Inflammatory macrophage treated with lipopolysaccharide for 4 hours (primary cell): ENCODE measurements at places on chromosomes 2 and 18.

GRCh38 chr2:221380062-221380461 lies 192.0 kb downstream of the EPHA4 start:
- DNase-seq = no peak

- no peak for DNase-seq
Measured at GRCh38 chr2:8590938-8591337, 90.9 kb upstream of the ID2 start.

- no peak for DNase-seq
Measured at GRCh38 chr2:204479557-204479956, 65.7 kb upstream of the PARD3B start.

- DNase-seq = peak; percentile 27
Measured at GRCh38 chr2:126645211-126645618, 10.7 kb upstream of the GYPC start.

DNA sequence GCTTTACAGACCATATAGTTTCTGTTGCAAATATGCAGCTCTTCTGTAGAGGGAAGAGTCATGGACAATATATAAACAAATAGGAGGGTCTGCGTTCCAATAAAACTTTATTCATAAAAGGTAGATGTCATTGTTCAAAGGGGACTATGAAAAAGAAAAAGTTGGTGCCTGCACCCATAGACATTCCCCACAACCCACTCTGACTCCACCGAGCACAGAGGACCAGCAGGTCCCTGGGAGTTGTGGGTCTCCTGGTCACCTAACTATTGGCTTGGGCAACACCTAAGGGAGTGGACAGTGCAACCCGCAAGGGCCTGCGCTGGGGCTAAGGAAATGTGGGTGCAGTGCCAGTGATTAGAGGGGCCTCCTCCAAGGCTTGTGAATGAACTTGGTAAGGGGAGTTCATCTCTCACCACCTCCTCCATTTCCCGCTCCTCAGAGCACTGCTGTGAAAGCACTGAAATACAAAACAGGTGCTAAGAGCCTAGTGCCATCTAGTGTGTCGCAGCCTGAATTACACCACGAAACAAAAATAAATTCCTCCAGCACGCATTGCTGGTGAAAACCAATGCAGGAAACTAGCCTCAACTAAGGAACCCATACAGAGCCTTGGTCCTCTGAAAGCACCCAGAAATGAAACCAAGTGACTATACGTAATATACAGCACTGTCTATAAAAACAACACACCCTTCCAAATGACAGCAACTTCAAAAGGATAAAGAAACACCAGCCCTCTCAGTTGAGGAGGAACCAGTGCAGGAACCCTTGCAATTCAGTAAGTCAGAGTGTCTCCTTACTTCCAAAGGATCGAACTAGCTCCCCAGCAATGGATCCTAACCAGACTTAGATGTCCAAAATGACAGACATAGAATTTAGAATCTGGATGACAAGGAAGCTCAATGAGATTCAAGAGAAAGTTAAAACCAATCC lies 166.6 kb downstream of the RNF144A start:
- DNase-seq = peak; percentile 31

DNA sequence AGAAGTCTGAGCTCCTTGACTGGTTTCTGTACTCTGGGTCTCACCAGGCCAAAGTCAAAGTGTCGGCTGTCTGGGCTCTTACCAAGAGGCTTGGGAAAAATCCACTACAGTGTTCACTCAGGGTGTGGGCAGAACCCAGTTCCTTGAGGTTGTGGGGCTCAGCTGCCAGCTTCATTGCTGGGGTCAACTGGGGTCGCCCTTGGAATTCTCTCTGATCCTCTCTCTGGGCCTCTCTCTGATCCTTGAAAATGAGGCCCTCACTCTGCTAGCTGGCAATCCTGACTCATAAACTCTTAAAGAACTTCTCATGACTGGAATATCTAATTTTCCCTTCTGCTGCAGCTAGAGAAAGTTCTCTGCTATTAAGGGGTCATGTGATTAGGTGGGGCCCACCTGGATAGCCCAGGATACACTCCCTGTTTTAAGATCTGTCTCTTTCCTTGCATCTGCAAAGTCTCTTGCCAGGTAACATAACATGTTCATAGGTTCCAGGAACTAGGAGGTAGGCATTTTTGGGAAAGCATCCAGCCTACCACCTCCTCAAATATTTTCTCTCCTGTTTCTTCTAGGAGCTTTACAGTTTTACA lies 66.3 kb downstream of the SP110 start:
- no peak for DNase-seq

GRCh38 chr2:101361522-101361921 lies 25.8 kb downstream of the CREG2 start:
- peak; percentile 74 for DNase-seq

DNA sequence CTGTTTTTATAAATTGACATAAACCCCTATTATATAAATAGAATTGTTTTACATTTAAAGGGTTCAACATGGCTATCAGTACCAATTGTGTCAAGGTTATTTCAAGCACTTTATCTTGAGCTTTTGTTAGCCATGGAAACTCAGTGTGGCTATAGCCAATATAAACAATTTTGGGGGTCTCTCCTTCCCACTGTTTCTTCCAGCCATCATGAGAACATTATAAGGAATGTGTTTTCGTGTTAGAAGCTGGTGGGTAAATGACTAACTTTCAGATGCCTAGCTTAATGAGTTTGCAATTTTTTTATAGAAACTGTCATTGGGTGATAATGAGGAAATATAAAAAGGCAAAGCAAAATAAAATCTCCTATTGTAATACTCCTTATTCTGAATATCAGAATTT lies 153.5 kb upstream of the FOSL2 start:
- no peak for DNase-seq

DNA sequence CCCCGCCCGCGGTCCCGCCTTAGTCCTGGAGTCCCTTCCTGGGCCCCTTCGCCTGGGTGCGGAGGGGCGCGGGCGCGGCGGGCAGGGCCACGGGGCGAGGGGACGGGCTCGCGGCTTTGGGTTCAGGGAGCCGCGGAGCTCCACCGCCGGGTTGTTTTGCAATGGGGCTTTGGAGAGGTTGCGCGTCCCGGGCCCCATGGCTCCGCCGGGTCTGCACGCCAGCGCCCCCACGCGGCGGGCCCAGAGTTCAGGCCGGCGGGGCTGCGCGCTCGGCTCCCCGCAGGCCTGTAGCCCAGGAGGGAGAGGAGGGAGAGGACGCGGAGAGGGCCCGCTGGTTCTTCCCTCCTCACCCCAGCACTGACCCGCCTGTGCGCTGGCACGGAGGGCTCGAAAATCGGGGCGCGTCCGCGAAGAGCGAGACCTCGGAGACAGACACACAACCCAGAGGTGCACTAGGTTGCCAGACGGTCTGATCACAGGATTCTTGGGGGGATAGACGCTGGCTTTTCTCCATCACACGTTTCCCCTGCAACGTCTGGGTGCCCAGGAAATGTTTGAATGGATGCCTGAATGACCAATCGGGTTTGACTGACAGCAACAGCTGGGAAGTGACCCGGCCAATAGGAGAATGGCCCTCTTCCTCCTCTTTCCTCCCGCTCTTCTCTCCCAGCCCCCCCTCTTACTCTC lies 4.9 kb upstream of the SIX2 start:
- peak; percentile 35 for DNase-seq

- peak; percentile 49 for DNase-seq
Measured at GRCh38 chr18:63266888-63267790, 52.4 kb downstream of the BCL2 start.

- DNase-seq = no peak
Measured at GRCh38 chr2:85589181-85589580, 5.0 kb downstream of the VAMP5 start.

DNA sequence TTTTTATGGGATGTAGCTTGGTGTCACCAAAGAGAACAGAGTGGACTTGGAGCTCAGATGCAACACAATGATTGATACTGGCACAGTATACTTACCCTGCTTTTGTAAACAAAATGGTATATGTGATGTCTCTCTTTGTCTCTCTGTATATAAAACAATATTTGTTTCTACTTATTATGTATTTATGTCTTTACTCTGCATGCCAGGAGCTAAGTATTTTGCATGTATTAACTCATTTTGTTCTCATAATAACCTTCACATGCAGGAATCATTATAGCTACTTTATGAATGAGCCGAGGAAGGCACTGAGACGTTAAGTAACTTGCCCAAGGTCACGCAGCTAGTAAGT lies 27.9 kb upstream of the CASP8 start:
- no peak for DNase-seq
